ENCODE measurements at places on chromosomes 16 and 17.

DNA sequence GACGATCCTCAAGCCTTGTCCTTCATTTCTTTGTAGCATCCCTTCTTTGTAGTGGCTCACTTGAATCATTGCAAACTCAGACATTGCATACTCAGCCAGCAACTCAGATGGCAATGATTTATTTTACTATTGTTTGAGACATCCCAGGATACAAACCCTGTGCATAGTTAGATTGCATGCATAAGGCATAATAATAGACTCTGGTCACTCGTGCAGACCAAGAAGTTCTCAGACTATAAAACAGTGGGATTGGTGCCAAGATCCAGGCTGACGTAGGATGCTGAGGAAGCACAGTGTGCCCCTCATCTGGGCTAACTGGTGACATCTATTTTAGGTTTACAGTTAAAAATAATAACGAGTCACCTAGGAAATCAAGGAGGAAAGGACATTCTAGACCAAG, 142.3 kb downstream of the PMP22 start:
- no peak for DNase-seq

- no peak for DNase-seq
Measured at GRCh38 chr16:28025631-28026030, 37.9 kb downstream of the GSG1L start.

GRCh38 chr16:70740914-70741782, 55.3 kb upstream of the MTSS2 start:
- peak; percentile 43 for DNase-seq

- DNase-seq: no peak
Measured at GRCh38 chr17:78981010-78981888, 1.5 kb upstream of the LGALS3BP start.

DNA sequence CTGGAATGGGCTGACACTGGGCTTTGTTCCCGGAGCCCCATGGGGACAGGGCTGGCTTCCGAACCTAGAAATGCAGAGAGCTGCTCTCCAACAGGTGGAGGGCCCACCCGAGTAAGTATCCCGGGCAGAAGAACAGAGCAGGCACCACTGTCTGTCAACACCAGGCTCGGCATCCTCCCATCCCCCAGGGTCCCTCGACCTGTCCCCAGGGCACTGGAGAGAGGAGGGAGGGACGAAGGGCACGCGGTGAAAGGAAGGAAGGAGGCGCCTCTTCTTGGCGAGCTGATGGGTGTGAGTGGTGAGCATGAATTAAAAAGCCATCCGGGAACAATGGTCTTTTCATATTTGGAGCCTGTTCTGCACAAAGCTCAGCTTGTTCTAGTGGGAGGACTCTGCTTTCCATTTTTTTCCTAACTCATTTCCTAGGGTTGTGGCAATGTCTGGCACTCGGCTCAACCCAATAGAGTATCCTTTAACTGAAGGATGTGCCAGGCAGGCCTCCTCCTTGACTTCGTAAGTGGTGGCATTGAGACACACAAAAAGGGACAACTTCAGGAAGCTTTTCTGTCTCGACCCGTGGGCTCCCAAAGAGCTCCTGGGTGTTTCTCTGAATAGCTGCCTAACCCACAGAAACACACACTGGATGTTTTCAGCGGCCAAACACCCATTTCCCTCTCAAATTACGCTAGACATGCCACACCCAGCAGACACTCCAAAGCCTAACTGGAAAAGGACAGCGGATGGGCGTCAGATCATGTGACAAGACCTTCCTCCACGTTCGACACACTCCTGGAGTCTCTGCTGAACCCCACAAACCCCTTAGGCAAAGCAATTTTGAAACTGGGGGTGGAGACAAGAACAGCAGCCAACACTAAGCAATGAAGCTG, 47.7 kb downstream of the ZFHX3 start:
- DNase-seq: peak; percentile 58

DNA sequence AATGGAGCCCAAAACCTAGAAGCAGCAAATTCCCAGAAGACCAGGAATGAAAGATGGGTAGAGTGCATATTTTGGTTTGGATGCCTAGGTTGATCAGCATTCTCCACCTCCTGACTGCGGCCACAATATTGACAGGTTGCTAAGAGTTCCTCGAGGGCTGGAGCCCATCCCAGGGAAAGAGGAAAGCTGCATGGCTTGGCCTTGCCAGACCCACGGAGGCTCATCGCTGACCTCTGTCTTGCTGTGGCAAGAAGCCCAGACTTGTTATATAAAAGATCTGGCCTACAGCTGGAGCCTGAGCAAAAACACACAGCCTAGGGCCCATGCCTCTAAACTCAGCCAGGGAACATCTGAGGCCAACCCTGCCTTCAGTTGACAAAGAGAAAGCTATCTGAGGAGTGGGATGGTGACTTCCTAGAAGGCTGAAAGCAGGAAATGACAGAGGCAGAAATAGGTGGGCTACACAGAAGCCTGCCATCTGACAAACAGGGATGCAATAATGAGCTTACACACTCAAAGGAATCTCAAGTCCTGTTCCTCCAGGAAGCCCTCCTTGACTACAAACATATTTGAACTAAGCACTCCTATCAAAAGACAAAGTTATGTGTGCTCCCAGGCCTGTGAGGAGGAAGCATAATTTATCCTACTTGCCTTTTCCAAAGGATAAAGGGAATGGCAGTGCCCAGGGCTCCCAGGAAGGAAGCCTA, 22.5 kb upstream of the SLC35B1 start:
- peak; percentile 92 for DNase-seq

DNA sequence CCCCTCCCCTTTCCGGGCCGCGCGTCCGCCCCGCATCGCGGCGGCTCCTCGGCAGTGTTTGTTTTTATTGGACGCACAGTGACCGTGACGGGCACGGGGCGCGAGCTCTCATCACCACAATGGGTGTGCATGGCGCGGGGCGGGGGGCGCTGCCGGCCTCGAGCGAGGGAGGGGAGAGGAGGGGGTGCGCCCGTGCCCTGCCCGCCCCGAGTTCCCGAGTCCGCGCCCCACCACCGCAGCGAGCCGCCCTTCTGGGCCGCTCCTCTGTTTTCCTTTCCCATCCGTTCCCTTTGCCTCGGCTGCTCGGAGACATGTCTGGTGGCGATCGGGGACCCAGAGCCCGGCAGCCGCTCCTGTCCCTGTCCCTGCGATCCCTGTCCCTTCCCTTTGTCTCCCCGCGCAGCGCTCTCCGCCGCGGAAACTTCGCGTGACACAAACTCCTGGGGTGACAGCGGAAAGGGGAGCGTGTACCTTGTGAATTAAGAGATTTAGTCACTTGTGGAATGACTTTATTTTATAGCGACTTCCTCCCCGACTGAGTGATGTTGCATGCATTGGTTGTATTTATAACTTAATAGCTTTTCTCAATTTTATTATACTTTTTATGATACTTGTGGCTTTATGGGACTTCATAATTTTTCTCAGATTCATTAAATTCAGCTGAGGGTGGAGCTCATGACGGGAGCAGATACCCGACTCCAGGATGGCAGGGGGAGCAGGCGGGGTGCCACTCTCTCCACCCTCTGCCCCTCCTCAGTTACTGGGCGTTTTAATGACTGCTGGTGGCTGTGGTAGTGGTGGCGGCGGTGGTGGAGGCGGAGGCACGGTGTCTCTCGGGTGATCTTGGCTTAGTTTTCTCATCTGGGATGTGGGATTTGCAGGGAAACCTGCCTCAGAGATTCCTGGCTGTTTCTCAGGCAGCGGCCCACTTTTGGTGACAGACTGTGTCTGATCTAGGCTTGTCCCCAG, 40.8 kb downstream of the MRM1 start:
- no peak for DNase-seq

- peak; percentile 89 for DNase-seq
Measured at GRCh38 chr17:28946239-28946638, 5.1 kb downstream of the PHF12 start.

DNA sequence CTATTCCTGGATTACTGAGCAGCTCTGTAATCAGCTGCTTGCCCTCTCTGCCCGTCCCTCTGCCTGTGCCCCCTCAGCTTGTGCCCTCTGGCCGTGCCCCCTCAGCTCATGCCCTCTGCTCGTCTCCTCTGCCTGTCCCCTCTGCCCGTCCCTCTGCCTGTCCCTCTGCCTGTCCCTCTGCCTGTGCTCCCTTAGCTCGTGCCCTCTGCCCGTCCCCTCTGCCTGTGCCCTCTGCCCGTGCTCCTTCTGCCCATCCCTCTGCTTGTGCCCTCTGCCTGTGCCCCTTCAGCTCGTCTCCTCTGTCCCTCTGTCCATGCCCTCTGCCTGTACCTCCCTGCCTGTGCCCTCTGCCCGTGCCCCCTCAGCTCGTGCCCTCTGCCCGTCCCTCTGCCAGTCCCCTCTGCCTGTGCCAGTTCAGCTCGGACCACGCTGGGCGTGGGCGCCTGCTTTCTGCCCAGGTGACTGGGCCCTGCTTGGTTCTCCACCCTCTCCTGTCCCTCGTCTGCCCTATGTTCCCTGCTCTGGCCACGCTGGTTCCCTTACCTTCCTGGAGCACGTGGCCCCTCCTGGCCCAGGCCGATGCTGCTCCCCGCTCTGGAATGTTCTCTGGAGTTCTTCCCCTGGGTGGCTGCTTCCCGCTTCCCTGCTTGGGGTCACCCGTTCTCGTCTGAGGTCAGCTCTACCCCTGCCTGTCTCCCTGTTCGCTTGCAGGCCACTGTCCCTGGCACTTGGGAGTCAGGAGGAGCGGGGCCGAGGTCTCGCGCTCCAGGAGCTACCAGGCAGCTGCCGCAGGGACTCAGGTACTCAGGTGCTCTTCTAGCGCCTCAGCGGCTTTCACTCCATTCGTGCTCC, 63.9 kb downstream of the BANP start:
- no peak for DNase-seq

GRCh38 chr17:78368348-78368747, 8.5 kb upstream of the SOCS3 start:
- DNase-seq: no peak

DNA sequence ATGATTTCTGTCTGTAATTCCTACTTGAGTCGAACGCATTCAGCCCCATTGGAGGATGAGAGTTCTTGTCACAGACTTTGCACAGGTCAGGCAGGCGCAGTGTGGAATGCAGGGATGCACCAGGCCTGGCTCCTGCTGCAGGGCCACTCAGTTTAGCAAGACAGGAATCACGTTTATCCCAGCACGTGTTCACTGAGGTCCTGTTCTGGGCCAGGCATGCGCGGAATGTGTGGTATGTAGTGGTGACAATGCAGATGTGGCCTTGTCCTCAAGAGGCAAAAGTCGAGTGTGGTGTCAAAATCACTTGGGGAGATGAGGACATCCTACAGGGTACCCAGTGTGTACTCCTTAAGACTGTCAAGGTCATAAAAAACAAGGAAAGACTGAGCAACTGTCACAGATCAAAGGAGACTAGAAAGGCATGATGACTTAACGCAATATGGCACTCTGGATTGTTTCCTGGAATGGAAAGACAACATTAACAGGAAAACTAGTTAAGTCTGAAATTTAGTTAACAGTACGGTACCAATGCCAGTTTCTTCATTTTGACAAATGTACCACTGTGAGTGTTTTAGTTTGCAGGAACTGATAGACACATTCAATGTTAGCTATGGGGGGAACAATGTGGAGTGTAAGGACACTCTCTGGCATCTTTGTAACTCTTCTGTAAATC, 121.5 kb upstream of the ADAMTS18 start:
- DNase-seq: peak; percentile 20

DNA sequence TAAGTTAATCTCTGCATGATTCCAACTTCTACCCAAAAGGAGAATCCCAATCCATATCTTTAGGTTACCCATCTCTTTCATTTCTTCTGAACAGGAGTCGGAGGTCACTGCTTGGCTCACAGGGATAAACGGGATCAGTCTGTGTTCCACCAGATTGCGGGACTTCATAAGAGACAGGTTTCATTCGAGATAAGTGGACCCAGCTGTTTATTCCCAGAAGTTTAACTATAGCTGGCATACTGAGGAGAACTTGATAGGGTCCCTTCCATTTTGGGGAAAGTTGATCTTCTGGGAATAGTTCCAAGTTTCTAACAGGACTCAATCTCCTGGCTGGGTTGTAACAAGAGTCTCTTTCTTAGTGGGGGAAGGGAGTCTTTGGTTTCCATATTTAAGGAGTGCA, 45.4 kb upstream of the ARL4D start:
- DNase-seq: no peak

DNA sequence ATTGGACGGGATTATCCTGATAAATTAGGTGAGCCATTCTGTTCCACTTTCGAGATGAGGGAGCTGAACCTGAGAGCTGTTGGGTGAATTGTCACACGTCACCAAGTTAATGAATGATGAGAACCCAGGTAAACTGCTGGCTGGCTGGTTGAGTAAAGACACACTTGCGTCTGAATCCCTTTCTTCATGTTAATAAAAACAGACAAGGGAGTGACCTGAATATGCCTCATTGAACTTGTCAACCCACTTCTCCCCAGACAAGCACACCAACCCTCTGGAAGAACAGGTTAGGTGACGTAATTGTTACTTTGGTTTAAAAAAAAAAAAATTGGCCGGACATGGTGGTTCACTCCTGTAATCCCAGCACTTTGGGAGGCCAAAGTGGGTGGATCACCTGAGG, 400.9 kb upstream of the CDH5 start:
- DNase-seq: no peak

DNA sequence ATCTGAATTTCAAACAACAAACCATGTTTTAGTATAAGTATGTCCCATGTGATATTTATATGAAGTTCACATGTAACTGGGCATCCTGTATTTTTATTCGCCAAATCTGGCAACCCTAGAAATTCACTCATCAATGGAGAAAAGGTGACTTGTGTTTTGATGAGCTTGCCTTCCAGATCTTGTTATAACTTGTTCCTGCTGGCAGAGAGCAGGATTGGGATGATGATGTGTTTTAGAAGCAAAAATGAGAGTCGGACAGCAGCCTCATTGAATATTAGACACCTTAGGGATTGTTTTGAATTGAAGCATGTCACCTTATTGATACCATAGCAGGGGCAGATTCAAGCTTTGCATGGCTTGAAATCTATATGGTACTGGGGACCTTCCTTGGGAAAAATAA, 85.4 kb upstream of the MED13 start:
- no peak for DNase-seq

- DNase-seq: peak; percentile 78
Measured at GRCh38 chr17:38748149-38748891, at the start of gene PCGF2. Gene PCGF2 (minus strand): TSS chr17:38748336. CDS start chr17:38740402, 7,934 bp downstream.

DNA sequence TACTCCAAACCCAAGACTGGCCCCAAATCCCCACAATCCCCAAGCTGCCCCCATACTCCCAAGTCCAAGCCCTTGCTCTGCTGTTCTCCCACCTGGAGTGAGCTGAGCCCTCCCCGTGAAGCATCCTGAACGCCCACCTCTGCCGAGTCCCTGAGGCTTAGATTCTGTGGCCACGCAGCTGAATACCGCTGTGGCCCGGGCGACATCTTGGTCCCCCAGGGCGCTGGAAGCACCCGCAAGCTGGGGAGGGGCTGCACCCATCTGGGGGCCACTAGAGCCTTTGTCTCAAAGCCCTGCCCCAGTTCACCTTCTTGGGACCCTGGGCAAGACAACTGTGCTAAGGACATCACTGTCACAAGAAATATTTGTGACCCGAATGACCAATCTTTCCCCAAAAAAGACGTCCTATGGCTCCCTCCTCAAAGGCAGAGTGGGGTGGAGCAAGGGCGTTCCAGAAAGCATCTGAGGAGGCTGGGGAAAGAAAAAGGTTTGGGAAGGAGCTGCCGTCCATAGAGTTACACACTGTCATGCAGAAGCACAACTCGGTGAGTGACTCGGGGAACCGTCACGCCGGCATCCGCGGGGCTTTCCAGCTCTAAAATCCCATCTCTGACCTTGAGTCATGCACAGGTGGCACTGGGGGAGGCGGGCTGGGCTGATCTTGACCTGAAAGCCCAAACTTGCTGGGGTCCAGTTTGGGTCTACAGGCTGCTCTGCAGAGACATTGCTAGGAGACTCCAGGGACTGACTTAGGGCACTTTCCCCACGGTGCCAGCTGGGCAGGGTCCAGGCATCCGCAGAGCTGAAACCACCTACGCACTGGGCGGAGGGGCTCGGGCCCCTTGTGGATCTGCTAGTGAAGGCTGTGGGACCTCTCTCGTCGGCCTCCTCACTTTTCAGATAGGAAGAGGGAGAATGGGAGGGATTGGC, 6.6 kb downstream of the PTX4 start:
- DNase-seq: peak; percentile 49
